ENCODE measurements at places on chromosomes 3 and 15.

GRCh38 chr15:80098341-80098740 lies 38.9 kb downstream of the ZFAND6 start:
- no peak for DNase-seq

GRCh38 chr15:84960391-84961113 lies 21.1 kb upstream of the PDE8A start:
- no peak for DNase-seq

GRCh38 chr3:64361962-64362735 lies 136.9 kb upstream of the PRICKLE2 start:
- DNase-seq = no peak

- DNase-seq = no peak
These were observed 353.6 kb downstream of the CNTN4 start for GRCh38 chr3:2452249-2452648.

DNA sequence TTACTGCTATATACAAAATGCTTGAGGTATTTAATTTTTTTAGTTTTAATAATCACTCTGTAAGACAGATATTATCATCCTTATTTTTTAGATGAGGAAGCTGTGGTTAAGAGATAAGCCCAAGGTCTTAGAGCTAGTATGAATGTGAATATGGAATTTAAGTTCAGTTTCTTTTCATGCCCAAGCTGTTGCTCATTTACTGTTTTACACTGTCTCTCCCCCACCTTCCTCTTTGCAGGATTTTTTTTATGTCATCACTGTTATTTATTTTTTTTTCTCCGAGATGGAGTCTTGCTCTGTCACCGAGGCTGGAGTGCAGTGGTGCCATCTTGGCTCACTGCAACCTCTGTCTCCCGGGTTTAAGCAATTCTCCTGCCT lies 22.5 kb downstream of the MAP2K5 start:
- DNase-seq = no peak

DNA sequence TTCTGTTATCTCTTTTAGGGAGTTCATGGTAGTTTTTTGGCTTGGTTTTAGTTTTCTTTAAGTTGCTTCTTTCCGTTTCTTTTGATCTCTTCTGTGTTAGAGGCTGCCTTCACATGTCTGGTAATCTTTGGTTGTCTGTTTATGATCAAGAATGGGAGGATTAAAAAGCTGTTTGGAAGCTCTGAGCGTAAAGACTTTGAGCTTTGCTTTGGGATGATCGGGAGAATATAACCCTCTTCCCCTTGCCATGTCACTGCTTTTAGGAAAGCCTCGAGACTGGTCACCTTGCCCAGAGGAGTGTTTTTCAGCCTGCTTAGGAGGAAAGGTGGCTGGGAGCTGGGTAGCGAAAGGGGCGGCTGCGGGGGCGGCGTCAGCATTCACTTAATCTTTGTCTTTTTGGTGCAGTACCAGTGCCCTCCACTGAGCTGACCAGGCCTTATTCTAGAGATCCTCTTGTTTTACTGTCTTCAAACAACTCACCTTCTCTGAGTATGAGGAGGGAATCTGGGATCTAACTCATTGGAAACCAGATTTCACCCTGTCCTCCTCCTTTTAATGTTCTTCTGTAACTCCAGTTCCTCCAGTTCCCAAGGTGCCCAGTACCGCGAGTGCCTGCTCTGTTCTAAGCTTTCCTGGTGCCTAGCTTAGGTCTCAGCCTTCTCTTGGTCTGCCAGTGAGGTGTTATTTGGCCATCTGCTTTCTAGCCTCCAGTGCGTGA lies 15.5 kb downstream of the TATDN2 start:
- no peak for DNase-seq

- DNase-seq = no peak
These were observed 139.6 kb downstream of the RBPMS2 start for GRCh38 chr15:64635499-64636495.

- no peak for DNase-seq
These were observed 14.4 kb downstream of the TYRO3 start for GRCh38 chr15:41573396-41573795.

GRCh38 chr3:195094191-195094921 lies 176.6 kb downstream of the XXYLT1 start:
- no peak for DNase-seq

DNA sequence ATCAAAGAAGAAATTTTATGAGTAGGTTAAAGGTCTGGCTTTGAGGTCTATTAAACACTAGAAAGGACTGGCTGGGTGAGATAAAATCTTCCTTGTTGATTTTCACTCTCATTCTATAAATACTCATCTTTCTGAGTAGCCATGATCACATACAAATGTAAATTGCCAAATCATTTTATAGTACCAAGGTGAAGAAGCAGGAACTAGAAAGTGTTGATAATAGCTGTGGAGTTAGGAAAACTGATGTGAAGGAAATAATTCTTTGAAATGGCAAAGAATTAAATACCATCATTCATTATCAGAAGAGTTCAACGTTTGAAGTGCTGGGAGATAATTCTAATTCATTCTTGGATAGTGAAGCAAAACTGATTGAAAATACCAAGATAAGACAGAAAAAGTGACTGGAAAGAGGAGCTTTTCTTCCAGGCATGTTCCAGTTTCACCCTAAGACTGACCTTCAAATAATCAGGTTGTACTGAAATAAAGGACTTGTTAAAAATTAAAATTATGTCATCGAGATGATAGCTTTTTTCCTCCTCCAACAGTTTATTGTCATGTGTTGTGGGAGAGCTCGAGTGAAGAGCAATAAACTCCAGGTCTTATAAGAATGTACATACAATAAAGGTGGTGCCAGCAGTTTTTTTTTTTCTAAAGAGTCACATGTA lies 17.4 kb downstream of the THBS1 start:
- no peak for DNase-seq

GRCh38 chr3:11386465-11387113 lies 114.4 kb downstream of the ATG7 start:
- DNase-seq = no peak

DNA sequence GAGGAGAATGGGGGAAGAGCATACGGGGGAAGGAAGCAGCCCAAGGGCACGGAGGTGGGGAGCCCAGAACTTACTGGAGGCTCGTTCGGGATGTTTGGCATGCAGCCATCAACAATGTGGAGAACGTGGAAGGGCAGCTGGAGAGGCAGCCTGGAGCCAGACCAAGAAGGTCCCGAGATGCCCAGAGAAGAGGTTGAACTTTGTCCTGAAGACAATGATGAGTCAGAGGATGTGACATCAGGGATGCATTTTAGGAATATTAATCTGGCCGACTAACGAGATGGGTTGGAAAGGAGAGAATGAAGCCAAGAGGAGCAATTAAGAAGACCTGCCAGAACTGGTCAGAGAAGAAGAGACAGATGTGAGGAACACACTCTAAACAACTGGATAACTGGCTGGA lies 98.2 kb downstream of the SRGAP3 start:
- DNase-seq = no peak

GRCh38 chr3:32568953-32569352 lies 1.7 kb downstream of the DYNC1LI1 start:
- no peak for DNase-seq

DNA sequence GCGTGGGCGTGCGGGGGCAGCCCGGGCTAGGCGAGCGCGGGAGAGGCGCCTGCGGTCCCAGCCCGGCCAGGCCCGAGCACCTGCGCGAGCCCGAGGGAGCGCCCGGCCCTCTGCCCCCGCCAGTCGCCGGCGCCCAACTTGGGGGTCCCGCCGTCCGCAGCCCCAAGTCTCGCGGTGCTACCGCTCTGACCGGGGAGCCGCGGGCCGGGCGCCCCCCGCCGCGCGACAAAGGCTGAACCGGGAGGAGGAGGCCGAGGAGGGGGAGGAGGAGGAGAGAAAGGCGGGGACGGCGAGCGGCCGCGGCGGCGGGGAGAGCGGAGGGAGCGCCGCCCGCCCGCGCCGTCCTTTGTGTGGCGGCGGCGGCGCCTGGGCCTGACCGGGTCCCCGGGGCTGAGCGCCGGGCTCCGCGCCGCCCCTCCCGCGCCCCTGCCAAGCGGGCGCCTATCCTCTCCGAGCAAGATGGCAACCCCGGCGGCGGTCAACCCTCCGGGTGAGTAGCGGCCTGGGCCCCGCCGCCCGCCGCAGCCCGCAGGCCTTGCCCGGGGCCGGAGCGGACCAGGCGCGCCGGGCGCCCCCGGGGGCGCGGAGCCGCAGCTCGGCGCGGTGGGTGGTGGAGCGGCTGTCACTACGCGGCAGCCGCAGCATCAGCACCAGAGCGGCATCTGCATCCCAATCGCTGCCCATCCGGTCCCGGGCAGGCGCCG lies at the start of gene ARNT2:
TSS of gene ARNT2 (plus strand) at position 326 of the 704 bp plus-strand sequence. CDS start at position 460, 134 bp downstream.
- DNase-seq = no peak

DNA sequence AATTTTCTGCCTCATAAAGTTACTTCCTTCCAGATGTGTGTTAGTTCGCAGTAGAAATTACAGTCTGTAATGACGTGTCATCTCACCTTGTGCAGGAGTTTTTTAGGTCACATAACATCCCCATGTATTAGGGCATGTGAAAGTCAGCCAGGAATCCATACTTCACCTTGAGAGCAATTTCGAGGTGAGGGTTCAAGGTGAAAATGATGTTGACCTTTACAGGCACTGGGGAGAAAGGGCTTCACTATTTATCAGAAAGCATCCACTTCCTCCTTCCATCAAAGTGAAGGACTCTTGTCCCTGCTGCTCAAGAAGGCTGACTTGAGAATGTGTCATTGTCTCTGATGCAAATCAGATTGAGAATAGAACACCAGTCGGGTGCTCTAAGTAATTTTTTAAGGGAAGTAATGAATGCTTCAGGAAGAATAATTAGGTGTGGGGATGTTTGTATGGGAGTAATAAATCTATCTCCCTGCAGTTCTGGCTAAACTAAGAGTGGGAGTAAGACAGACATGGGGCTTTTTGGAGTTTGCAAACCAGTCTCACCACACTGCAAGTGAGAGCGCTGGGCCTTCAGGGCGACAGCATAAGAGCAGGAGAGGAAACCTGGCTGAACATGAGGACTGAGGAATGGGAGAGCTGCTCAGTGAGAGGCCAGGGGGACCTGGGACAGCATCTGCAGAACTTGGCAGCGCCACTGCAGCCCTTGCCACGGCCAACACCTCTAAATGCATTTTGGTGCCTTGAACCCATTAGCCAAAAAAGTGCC lies 85.9 kb upstream of the IL12A start:
- no peak for DNase-seq

- DNase-seq = no peak
These were observed 30.2 kb upstream of the MAGEF1 start for GRCh38 chr3:184741798-184742675.

DNA sequence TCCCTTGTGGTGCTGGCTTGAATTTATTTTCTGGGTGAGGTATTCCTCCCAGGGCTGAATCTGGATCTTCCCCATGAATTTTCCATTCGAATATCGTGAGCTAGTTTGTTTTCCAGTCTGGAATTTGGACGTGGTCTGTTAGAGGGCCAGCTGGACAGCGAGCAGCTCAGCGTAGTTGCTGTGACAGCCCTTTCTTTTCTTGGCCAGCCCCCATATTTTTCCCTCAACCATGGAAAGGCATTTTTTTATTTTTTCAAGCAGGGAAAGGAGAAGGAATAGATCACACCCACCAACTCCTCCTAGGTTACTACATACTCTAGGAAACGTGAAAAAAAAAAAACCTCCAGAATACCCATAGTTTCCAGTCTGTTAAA lies 152.0 kb downstream of the KLHL25 start:
- no peak for DNase-seq
